ENCODE measurements at places on chromosomes 7 and 10. TPM values are rescaled to one million over a fixed set of nuclear protein-coding genes. Genes with fewer than 3 reads are reported as not detected.

GPNMB gene
- 0.99 TPM for total RNA-seq

HIPK2 gene
- total RNA-seq: 14.2 TPM

HMX3 gene
- total RNA-seq: 0.12 TPM

SRRM3 gene
- 4.6 TPM for total RNA-seq

DNAH11 gene
- 0.99 TPM for total RNA-seq

PKD1L1 gene
- total RNA-seq: 0.09 TPM

UPK3BL2 gene
- total RNA-seq: 0.21 TPM

TMEM176A gene
- 0.62 TPM for total RNA-seq

PON3 gene
- not detected for total RNA-seq

MYL10 gene
- total RNA-seq: not detected

CNNM1 gene
- total RNA-seq: 1.1 TPM

SEC31B gene
- total RNA-seq: 8.8 TPM

IL2RA gene
- total RNA-seq: not detected

PHKG1 gene
- total RNA-seq: not detected

NUTM2D gene
- 3.4 TPM for total RNA-seq

TCAF2 gene
- 0.03 TPM for total RNA-seq

TRIL gene
- total RNA-seq: 14.3 TPM

ZNF32 gene
- 40.8 TPM for total RNA-seq

ELFN1 gene
- 13.6 TPM for total RNA-seq

MLXIPL gene
- 0.87 TPM for total RNA-seq

CYP2C8 gene
- 2.8 TPM for total RNA-seq

C7orf33 gene
- total RNA-seq: not detected

PLEKHS1 gene
- total RNA-seq: not detected

DGKI gene
- 3.4 TPM for total RNA-seq

SYT15 gene
- 0.15 TPM for total RNA-seq

GIMAP6 gene
- not detected for total RNA-seq

DOCK4 gene
- total RNA-seq: 9.6 TPM

NDUFB2 gene
- total RNA-seq: 241 TPM

EVX1 gene
- not detected for total RNA-seq

PIP gene
- total RNA-seq: not detected

CPA1 gene
- total RNA-seq: not detected

VPS50 gene
- 17.1 TPM for total RNA-seq

ITGB8 gene
- 5.3 TPM for total RNA-seq

GGCT gene
- total RNA-seq: 160 TPM

CUTC gene
- total RNA-seq: 36.1 TPM

CASTOR2 gene
- total RNA-seq: 11.7 TPM

SFXN4 gene
- 16.7 TPM for total RNA-seq

LIPJ gene
- 0.06 TPM for total RNA-seq

TUBAL3 gene
- total RNA-seq: not detected

SRPK2 gene
- total RNA-seq: 54.1 TPM

ASAH2B gene
- total RNA-seq: 18.8 TPM

GFRA1 gene
- total RNA-seq: 14.0 TPM

GJD4 gene
- total RNA-seq: not detected

ZC3HAV1L gene
- 7.1 TPM for total RNA-seq

ZNF92 gene
- total RNA-seq: 57.2 TPM

MXI1 gene
- total RNA-seq: 23.5 TPM

CPA2 gene
- 0.65 TPM for total RNA-seq

LRRC17 gene
- total RNA-seq: 4.3 TPM

PNLIP gene
- total RNA-seq: not detected

DRGX gene
- not detected for total RNA-seq

OTUD1 gene
- 5.4 TPM for total RNA-seq

HMX2 gene
- total RNA-seq: 0.21 TPM

AMZ1 gene
- total RNA-seq: not detected

AS3MT gene
- total RNA-seq: 40.3 TPM
